GM13977 (cell line): ENCODE measurements at places on chromosomes 16 and 17.

DNA sequence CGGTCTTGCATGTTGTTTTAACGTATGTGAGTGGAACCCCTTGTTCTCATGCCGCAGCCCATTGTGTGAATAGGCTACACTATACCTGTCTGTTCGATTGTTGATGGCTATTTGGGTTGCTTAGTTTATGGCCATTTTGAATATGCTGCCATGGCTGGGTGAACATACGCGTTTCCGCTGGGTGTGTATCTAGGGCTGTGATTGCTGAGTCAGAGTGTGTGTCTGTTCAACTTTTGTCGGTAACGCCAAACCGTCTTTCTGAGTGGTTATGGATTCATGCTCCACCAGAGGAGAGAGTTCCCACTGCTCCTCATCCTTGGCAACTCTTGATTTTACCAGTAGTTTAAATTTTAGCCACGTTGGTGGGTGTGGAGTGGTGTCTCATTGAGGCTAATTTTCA, 77.0 kb downstream of the METRNL start:
- DNase-seq: no peak

GRCh38 chr17:14352136-14352535, 51.3 kb downstream of the HS3ST3B1 start:
- DNase-seq: no peak

- DNase-seq: no peak
Observed at GRCh38 chr16:65579050-65579449, 457.2 kb upstream of the CDH11 start.

DNA sequence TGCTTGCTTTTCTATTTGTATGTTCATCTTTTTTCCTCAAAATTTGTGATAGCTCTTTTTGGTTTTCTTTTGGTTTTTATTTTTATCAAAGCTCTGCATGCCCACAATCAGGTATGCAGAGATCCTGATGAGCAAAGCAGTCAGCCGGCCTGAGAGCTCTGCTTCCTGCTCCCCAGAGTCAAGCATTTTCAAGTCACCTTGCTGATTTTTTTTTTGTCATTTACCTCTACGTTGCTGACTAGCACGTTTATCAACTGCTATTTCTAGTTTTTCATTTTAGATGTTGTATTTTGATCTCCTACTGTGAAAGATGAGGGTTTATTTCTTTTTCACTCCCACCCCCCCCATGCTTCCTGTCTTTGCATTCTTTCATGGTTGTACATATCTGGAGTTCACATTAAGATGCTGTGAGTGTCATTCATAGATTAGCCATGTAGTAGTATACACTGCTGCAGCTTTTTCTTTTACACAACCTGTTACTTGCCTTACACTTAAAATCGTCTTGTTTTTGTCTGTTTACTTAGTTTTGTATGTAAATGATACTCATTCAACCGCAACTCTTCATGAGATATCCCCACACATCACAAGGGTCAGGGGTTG, 196.2 kb downstream of the LGALS9B start:
- no peak for DNase-seq

- no peak for DNase-seq
Observed at GRCh38 chr17:60333628-60334031, 58.3 kb downstream of the USP32 start.

- DNase-seq: no peak
Observed at GRCh38 chr17:50043290-50044148, 12.4 kb upstream of the ITGA3 start.

GRCh38 chr17:45640141-45640850, 143.8 kb upstream of the CRHR1 start:
- DNase-seq: peak; percentile 72

DNA sequence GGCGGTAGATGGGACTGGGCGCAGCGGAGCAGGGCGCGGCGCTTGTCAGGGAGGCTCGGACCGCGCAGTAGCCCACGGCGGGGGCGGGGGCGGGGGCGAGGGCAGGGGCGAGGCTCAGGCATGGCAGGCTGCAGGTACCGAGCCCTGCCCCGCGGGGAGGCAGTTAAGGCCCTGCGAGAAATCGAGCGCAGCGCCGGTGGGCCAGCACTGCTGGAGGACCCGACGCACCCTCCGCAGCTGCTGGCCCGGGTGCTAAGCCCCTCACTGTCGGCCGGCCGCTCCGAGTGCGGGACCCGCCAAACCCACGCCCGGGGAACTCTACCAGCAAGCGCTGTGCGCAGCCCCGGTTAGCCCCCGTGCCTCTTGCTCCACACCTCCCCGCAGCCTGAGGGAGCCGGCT, 90.2 kb upstream of the RPL38 start:
- DNase-seq: no peak

GRCh38 chr16:13322336-13322735, 420.9 kb downstream of the SHISA9 start:
- DNase-seq: peak; percentile 38

DNA sequence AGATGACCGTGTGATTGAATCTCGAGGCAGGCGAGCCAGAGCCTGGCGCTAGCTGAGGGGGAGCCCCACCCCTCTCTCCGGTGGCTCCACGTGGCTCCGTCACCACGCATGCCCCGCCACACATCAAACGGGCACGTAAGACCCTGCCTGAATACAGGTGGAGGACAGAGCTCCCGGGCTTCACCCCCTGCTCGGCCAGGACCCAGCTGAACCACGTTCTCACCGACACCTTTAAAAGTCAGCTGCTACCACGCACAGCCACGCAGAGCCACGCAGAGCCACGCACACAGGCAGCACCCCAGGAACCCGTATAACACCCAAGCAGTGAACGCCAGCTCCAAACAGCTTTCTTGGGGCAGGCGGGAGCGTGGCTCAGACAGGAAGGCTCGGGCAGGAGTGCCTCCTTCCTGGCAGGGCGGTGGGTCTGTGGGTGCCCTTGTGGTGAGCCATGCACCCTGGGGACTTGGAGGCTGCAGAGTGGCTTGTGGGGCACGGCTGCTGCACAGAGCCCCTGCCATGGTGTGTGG, 4.4 kb downstream of the TMEM204 start:
- DNase-seq: no peak

DNA sequence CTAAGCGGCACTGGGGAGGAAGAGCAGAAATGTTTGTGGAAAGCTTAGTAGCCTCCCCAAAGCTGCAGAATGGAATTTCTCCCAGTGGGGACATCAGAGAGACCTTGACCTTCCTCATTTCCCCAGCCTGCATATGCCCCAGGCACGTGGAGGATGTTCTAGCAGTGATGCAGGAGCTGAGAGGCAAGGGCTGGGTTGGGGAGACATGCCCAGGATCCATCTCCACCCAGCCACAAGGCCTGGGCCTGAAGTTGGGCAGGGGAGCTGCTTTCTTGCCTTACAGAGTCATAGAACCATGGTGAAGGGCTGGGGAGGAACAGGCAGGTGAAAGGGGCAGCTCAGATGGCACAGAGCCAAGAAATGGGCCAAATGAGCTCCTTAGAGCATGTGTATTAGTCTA, 104.0 kb downstream of the TMEM132E start:
- DNase-seq: no peak

GRCh38 chr17:10022416-10022815, 117.3 kb upstream of the RCVRN start:
- no peak for DNase-seq

DNA sequence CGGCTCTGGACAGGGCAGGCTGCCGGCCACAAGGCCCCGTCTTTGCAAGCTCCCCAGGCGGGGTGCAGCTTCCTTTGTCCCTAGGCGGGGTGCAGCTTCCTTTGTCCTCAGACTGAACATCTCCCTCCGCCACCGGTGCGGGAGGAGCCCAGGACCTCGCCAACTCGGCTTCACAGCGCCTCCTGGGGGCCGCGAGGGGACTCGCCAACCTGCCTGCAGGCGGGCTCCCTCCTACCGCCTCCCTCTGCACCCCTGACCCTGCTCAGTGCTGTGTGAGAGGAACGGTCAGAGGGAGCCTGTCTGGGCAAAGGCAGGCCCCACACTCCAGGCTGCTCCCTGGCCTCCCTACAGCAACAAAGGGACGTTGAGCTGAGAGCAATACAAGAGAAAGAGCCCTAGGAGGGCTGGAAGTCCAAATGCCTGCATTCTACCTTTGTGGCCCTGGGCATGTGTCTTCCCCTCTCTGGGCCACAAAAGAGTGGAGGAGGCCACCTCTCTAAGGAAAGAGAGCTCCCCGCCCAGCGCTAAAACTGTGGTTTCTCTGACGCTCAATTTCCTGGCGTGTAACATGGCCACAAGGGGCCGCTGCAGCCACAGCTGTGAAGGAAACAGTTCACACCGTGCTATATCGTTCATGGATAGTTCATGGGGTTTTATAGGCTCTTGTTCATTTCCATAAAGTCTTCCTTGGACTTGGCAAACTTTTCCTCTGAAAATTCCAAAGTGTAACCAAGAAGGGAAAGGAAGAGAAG, 20.9 kb upstream of the KRT19 start:
- DNase-seq: peak; percentile 82

GRCh38 chr17:56635641-56636040, 42.1 kb downstream of the NOG start:
- no peak for DNase-seq

DNA sequence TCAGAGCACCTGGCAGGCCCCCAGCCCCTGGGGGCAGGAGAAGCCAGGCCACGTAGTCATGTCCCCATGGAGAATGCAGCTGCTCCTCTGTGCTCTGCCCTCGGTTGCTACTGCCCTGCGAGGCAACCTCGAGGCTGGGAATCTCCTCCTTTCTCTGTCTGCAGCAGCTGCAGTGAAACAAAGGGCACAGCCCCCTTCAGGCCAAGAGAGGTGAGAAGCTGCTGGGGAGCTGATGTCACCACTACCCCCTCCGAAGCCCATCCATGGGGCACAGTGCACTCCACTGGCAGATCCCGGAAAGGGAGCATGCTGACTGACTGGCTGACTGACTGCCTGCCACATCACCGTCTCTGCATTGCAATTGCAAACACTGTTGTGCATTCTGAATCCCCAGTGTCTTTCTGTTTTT, 103.7 kb downstream of the GRIN2A start:
- no peak for DNase-seq

GRCh38 chr17:3750926-3751325, 27.2 kb downstream of the HASPIN start:
- DNase-seq: no peak

GRCh38 chr16:4048481-4048880, 67.8 kb downstream of the ADCY9 start:
- DNase-seq: no peak

- DNase-seq: no peak
Observed at GRCh38 chr17:62680541-62681052, 53.1 kb downstream of the MRC2 start.

- DNase-seq: no peak
Observed at GRCh38 chr16:19088341-19088916, 21.0 kb downstream of the COQ7 start.

DNA sequence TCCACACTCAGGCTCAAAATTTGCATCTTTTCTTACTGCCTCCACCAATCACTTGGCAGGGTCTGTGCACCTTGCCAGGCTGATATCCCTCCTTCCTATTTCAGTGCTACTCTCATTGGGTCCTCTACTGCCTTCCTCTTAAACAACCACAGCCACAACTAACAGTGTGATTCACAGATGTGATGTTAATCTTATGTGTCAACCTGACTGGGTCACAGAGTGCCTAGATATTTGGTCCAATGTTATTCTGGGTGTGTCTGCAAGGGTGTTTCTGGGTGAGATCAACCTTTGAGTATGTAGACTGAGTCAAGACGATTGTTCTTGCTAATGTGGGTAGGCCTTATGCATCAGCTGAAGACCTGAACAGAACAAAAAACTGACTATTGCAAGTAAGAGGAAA, 51.3 kb upstream of the IRX6 start:
- no peak for DNase-seq

DNA sequence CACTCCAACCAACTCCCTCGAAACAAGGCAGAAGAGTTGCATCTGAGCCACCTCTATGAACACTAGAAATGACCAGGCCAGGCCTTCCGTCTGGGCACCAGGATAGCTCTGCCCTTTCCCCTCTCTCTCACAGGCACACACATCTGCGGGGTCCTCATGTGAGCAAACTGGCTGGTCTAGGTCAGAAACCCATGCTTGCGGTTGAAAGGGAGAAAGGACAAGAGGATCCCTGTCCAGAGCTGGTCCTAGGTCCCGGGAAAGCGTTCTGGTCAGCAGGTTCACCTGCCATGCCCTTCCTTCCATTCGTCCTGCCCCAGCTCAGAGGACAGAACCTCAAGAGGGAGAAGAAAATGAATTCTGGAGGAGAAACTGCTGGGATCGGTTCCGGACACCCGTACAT, 2.7 kb downstream of the MNT start:
- DNase-seq: no peak

GRCh38 chr16:55282441-55282840, 41.6 kb upstream of the IRX6 start:
- DNase-seq: no peak

DNA sequence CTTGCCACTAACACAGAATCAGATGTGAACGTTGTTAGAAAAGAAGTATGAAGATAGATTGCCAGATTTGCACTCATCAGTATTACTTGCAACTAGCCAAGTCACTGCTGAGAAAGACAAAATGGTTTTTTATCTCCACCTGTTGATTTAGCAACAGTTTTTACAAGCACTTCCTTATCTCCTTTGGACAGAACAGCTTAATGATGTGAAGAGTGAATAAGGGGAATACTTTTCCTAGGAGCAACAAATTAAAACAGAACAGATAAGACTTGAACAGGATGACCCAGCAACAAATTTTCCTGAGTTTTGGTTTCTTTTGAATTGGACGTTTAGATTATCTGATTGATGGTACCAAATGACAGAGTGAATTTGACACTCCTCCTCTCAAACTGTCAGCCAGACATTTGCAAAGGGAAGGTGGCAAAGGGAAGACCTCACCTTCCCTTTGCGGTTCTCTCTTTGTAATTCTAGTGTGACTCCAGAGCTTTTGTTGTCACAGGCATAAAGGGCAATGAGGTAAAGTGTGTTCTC, 130.6 kb downstream of the NLK start:
- DNase-seq: no peak

DNA sequence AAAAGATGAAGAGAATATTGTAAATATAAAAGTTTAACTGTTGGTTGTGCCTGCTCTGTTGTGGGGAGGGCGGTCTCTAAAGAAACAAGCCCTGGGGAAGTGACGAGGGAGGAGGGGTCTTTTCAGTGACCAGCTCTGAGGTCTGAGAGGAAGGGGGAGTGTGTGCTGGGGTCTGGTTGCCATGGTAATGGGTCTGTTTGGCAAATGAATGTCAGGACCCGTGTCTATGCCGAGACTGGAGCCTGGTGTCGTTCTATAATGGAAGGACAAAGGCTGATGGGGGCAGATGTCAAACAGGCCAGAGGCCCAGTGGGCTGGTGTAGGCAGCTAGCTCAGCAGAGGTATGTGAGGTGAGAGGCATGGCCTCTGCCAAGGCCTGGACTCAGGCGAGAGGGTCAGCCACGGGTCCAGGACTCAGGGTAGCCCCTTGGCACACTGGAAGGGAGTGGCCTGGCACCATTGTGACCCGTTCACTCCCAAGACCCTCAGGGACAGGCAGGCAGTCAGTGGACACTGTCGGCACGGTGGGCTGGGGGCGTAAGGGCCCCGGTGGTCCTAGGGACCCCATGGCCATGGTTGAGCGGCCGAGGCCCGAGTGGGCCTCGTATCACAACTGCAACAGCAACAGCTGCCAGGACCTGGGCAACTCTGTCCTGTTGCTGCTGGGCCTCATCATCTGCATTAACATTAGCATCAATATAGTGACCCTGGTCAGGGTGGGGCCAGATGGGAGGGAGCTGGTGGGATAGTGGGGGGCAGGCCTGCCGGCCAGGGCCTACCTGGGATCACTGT, at the start of gene SPEM1:
Gene SPEM1 (plus strand): TSS at position 506 of the 792 bp plus-strand sequence. CDS start 61 bp downstream, at position 567.
- no peak for DNase-seq
